ENCODE measurements at places on chromosomes 3 and 15.

GRCh38 chr3:172339892-172340291 is 108.4 kb downstream of the GHSR start:
- no peak for DNase-seq

DNA sequence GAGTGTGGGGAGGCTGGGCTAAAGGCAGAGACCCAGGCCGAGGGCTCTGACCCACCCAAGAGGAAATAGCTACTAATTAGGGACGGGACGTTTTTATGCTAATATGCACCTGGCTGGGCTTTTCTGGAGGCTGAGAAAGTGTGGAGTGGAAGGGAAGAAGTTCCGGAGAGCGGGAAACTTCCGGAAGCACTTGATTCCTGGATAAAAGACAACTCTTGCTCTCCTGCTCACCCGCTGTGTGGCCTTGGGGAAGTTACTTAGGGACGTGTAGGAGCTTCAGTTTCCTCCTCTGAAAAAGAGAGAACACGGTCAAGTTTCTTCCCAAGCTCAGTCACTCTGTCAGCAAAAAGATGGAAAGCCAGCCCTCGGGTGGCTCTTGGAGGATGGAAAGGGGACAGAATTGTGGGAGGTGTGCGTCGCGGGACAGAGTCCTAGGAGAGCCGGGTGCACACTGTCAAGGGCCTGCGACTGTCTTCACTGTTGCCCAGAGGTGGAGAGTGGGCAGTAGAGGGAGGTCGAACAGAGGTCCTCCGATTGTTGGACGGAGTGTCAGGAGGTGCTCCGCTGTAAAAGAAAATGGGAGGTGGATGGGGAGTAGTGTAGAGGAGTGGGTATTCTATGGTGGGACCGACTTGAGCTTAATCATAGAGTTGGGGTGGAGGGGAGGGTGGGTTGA is 43.2 kb downstream of the EPHB3 start:
- DNase-seq, result no peak

DNA sequence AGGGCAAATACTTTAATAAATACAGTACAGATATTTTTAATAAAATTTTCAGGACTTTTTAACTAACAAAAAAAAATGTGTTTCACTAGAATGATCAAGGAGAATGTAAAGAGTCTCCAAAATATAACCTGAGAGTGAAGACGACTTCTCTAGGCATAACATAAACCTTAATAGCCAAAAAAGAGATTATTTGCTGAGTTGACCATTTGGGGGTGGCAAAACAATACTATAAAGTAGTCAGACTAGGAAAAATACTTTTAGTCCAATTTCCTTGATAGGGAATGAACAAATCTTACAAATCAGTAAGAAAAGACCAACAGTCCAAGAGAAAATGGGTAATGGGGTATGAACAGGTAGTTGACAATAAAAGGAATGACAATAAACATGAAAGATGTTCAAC is 29.4 kb upstream of the GATM start:
- DNase-seq, result no peak

DNA sequence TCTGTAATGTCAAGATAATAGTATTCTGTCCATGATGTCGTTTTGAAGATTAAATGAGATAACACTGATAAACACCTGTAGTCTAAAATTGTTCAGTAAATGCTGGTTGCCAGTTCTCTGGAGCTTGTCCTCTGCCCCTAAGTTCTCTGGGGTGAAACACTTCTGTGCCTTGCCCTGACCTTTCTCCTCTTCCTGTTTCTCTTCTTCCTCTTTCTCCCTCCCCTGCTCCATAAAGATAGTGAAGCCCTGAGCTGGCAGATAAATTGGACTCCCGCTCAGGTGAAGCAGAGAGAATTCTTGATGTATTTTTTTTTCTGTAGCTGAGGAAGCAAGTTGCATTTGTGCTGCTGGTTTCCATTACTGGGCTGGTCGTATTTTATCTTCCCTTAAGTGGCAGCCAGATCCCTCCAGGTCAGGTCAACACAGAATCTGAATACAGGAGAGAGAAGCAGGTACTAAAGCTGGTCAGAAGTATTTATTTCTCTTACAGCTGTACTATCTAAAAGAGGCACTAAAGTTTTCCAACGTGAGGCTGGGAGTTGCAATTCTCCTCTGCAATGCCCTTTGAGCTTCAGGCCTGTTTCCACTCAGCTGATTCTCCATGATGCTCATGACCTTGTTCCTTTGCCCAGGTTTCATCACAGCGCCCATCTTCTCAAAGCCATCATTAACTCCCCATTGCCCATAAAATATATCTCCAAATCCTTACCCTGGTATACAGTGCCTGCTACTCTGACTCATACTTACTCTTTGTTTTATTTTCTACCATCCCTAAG is 319.3 kb upstream of the CFAP20DC start:
- no peak for DNase-seq

DNA sequence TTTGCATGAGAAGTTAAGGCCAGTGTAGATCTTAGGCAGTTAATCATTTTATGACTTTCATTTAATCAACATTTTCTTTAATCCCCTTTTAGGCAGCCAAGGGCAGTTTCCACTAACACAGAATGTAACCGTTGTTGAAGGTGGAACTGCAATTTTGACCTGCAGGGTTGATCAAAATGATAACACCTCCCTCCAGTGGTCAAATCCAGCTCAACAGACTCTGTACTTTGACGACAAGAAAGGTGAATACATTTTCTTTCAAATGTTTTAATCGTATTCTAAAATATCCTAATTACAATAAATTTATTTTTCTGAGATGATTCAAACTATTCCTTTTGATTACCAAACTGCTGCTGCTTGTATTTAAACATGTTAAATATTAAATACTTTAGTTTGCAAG is 843.2 kb downstream of the CADM2 start:
- peak; percentile 88 for DNase-seq

GRCh38 chr15:44394062-44394461 is 33.4 kb upstream of the CTDSPL2 start:
- no peak for DNase-seq

DNA sequence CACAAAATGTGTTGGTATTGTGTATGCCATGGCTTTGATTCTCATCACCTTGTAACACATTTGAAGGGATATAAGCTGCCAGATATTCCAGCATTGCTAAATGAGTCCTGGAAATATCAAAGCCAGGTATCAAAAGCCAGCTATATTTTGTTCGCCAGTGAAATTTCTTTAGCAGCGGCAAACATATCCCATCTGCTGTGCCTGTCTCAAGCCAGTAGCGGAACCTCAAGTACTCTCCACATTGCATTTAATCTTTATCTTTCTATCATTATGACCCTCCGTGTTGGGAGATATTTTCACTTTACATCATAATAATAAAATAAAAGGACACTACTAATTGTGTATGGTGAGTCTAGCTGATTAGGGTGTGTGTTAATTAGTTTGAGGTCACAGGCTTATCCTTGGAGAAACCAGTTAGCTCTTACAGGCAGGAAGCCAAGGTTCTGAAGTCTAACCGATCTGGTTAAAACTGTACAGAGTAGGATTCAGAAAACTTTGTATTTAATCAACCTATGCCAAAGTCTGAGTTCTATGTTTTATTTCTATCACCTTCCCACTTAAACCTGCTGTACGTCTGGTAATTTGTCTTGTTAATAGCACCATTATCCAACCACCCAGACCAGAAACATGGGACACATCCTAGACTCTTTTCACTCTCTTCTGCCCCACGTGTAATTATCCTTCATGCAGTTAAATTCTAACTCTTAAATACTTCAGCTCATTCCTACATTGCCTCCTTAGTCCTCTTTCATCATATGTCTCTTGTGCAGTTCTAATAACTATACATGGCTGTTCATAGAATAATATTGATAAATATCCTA is 14.5 kb downstream of the TIPARP start:
- peak; percentile 27 for DNase-seq

DNA sequence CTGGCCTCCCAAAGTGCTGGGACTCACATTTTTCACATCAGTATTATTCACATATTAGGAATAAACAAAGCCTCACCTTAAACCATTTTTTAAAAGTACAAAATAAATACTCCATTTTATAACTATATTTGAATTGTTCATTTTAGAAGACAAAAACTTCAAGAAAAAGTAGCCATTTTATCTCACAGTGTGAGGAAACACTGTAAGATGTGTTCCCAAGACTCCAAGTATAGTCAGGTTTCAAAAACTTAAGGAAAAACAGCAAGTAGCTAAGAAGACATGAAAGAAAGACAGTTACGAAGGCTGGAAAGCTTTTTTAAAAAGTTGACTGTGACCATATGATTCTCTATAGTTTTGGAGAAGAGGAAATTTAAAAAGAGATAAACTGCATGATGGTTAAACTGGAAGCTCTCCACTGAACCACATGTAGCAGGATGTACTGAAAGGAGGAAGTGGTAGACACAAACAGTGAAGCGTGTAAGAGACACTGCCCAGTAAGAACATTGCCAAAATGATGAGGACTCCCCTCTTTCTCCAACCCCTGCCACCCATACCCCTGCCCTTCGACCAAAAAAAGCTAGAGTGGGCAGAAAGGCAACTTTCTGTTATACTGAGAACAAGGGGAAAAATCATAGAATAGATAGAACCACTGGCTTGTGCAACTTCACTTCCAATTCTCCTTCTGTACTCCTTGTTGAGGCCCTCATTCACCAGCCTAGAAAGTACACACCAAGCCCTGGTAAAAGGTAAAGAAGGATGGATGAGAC is 6.2 kb upstream of the TMF1 start:
- no peak for DNase-seq
